Lower lobe of right lung (tissue), 2 donors: ENCODE measurements at places on chromosomes 6 and 20. TPM values are rescaled to one million over a fixed set of nuclear protein-coding genes. Genes with fewer than 3 reads are reported as not detected.

The SPDEF gene
- total RNA-seq = 3.5 TPM

The SAMHD1 gene
- 293 TPM for total RNA-seq

- H3K27me3 ChIP-seq = no peaks in the 10 kb centered on the region
- DNase-seq = no peak
- H3K4me3 ChIP-seq = no peak overlapping the region
- no peaks in the 10 kb centered on the region for H3K4me1 ChIP-seq
- H3K27ac ChIP-seq = no peak overlapping the region
- H3K36me3 ChIP-seq = no peaks in the 10 kb centered on the region
These were observed 116.6 kb downstream of the PLCB4 start for GRCh38 chr20:9185511-9185910.

DNA sequence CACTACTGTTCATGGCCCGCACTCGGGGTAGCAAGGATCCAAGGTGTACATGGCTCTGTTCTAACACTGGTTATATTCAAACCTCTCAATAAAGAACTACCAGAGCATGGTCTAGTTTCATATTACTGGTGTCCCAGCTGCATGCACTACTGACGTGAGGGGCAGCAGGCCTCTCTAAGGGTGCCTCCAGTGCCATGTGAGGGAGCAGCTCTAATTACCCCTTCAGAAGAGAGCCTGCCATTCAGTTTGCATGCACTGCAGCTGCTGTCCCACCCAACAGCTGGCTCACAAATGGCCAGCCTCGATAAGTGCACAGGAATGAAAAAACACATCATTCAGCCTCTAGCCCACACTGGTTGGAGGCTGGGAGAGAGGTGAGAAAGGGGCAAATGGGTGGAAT, 85.2 kb downstream of the SMLR1 start:
- H3K27ac ChIP-seq = no peak overlapping the region
- H3K27me3 ChIP-seq = no peaks in the 10 kb centered on the region
- no peaks in the 10 kb centered on the region for H3K4me1 ChIP-seq

GRCh38 chr6:11058406-11058805, 14.3 kb upstream of the ELOVL2 start:
- no peaks in the 10 kb centered on the region for H3K4me1 ChIP-seq
- H3K36me3 ChIP-seq = no peaks in the 10 kb centered on the region

- peaks cover 10% of the 10 kb centered on the region for H3K4me1 ChIP-seq
- H3K4me3 ChIP-seq = no peak overlapping the region
- no peak overlapping the region for H3K27ac ChIP-seq
- H3K27me3 ChIP-seq = no peaks in the 10 kb centered on the region
These were observed 165.0 kb upstream of the SCGN start for GRCh38 chr6:25487012-25487411.

DNA sequence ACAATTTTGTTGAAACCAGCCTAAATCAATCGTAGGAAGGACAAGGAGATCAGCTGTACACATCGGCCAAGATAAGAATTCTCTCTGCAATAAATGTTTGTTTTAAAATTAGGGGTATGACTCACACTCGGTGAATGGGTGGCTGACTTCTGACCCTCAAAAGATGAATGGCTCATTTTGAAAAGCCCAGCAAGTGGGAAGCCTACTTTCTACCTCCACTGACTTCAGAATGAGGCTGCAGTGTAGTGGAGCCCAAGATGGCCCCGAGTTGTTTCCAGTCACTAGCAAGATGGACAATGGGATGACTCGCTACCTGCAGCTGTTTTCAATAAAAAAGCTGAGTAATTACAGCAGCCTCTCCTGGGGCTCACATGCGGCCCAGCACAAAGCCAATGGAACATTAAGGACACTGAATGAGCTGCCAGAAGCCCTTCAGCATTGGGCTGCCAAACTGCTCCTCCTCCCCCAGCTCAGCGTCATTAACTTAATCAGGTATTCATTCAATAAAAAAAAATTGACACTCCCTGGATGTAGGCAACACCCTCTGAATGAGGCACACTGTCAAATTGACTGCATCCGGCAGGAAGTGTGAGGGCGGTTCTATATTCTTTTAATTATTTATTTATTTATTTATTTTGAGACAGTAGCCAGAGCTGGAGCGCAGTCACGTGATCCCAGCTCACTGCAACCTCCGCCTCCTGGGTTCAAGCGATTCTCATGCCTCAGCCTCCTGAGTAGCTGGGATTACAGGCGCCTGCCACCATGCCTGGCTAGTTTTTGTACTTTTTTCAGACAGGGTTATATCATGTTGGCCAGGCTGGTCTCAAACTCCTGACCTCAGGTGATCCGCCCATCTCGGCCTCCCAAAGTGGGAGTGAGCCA, 107.3 kb downstream of the GMPR start:
- no peak for DNase-seq
- no peaks in the 10 kb centered on the region for H3K36me3 ChIP-seq
- peaks cover 12% of the 10 kb centered on the region for H3K4me1 ChIP-seq
- H3K4me3 ChIP-seq = no peak overlapping the region

GRCh38 chr6:134510920-134511319, 193.0 kb upstream of the SGK1 start:
- H3K27me3 ChIP-seq = no peaks in the 10 kb centered on the region
- DNase-seq = no peak
- H3K36me3 ChIP-seq = no peaks in the 10 kb centered on the region
- H3K4me3 ChIP-seq = no peak overlapping the region
- peaks cover 22% of the 10 kb centered on the region for H3K4me1 ChIP-seq

- H3K4me3 ChIP-seq = no peak overlapping the region
- no peaks in the 10 kb centered on the region for H3K36me3 ChIP-seq
- DNase-seq = no peak
- H3K27ac ChIP-seq = no peak overlapping the region
- no peaks in the 10 kb centered on the region for H3K27me3 ChIP-seq
These were observed 42.4 kb downstream of the RNGTT start for GRCh38 chr6:88920774-88921733.

DNA sequence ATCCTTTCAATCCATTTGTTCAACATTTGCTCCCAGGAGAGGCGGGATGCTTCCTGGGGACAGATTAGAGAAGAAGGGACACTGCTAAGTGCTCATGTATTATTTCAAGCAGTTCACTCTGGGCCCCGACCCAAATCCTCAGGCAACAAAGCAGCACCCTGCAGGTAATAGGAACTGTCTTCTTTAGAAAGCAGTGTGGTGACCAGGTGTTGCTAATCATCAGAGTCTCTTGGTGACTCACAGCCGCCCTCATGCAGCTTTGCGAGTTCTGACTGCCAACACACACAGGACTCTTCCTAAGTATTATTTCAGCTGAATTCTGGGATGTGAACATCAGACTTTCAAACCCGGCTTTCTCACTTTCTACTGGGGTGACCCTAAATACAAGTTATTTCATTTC, 356.4 kb downstream of the PRKN start:
- H3K4me1 ChIP-seq = no peaks in the 10 kb centered on the region
- no peaks in the 10 kb centered on the region for H3K27me3 ChIP-seq
- H3K36me3 ChIP-seq = no peaks in the 10 kb centered on the region
- no peak for DNase-seq
- H3K27ac ChIP-seq = no peak overlapping the region
- H3K4me3 ChIP-seq = no peak overlapping the region

GRCh38 chr6:136524936-136525413, 25.2 kb downstream of the MAP7 start:
- H3K36me3 ChIP-seq = no peaks in the 10 kb centered on the region
- no peak overlapping the region for H3K27ac ChIP-seq
- H3K4me3 ChIP-seq = no peak overlapping the region
- H3K27me3 ChIP-seq = no peaks in the 10 kb centered on the region
